ENCODE measurements at places on chromosomes 7 and 10.

GRCh38 chr7:44602576-44602910 lies 3.9 kb upstream of the OGDH start:
- no peak for DNase-seq

DNA sequence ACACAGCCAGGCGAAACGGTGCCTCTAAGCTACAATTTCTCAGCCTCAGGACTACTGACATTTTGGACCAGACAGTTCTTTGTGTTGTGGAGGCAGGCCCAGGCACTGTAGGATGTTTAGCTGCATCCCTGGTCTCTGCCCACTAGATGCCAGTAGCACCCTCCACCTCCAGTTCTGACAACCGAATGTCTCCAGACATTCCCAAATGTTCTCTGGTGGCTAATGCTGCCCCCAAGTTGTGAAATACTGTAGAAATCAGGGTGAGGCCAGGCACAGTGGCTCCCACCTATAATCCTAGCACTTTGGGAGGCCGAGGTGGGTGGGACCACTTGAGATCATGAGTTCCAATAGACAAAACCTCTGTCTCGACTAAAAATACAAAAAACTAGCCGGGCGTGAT lies 18.2 kb downstream of the HNRNPF start:
- DNase-seq, result no peak

DNA sequence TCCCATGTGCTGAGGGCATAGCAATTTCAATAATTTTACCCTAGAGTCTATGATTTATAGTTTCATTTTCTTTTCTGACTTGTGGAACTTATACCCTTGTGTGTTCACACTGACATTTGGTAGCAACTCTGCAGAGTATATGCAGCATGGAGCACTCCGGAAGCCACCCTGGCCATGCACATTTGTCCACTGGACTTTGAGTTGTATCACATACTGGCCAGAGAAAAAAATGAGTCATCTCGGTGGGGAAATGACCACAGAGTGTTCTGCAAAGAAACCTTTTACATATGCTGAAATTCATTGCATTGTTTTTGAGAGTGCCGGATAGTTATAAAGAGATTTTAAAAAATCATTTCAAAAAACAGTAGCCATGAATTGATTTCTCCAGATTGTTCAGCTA lies 164.8 kb upstream of the COBL start:
- no peak for DNase-seq

DNA sequence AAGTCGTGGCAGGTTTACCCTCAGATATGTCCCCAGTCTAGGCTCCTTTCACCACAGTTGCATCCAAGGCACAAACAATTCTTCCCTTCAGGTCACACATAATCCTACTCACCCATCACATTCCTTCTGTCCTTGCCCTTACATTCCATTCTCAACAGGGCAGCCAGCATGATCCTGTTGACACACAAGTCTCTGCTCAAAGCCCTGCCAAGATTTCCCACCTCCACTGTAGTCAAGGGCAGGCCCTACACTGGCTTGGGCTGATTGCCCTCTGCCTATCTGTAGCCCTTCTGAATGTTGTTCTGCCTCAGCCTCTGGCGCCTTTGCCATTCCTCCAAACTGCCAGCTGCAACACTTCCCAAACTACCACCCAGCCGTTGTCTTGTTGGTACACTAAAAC lies 187.9 kb upstream of the AKR1E2 start:
- no peak for DNase-seq

GRCh38 chr7:37915438-37915837 lies 1.2 kb downstream of the SFRP4 start:
- no peak for DNase-seq

- DNase-seq, result no peak
These were observed 138.9 kb upstream of the BMPER start for GRCh38 chr7:33766405-33766804.

DNA sequence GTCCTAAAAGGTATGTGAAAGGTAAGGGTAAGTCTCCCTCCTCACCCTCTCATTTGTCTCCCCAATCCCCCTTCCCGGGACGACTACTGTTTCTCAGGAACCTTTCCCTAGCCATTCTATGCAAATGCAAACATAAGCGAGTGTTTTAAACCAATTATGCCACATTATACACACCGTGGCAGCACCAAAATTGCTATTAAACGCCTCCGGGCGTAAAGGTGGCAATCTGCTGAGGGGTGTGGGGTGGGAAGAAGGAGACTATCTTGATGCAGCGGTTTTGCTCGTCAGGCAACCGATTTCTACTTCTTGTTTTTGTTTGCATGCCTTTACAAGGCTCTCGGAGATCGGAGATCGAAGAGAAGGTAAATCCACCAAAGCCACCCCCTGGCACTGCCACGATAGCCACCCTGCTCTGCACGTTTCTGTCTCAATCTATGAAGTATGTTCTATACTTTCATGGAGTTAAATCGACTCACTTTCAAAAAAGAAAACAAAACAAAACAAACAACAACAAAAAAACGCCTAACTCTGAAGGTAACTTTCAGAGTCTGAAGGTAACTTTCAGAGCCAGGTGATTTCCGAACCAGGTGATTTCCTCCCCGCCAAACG lies 46.0 kb upstream of the CDK1 start:
- DNase-seq, result no peak

- peak; percentile 79 for DNase-seq
These were observed 71.2 kb upstream of the EFCAB10 start for GRCh38 chr7:105652359-105652993.

- no peak for DNase-seq
These were observed 294.4 kb downstream of the BICC1 start for GRCh38 chr10:58806970-58807628.

DNA sequence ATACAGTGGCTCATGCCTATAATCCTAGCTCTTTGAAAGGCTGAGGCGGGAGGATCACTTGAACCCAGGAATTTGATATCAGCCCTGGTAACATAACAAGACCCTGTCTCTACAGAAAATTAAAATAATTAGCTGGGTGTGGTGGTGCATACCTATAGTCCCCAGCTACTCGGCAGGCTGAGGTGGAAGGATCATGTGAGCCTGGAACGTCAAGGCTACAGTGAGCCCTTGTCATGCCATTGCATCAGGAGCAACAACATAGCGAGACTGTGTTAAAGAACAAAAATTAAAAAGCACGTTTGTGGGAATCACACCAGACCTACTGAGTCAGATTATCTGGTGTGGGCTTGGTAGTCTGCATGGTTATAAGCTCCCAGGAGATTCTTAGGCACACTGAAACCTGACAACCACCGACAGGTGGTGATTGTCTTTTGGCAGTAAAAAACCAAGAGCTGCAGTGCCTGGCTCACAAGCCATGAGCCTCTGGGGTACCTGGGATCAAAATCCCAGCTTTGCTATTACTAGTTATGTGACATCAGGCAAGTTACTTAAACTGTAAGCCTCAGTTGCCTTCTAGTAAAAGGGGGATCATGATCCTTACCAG lies 146.9 kb downstream of the SND1 start:
- no peak for DNase-seq

DNA sequence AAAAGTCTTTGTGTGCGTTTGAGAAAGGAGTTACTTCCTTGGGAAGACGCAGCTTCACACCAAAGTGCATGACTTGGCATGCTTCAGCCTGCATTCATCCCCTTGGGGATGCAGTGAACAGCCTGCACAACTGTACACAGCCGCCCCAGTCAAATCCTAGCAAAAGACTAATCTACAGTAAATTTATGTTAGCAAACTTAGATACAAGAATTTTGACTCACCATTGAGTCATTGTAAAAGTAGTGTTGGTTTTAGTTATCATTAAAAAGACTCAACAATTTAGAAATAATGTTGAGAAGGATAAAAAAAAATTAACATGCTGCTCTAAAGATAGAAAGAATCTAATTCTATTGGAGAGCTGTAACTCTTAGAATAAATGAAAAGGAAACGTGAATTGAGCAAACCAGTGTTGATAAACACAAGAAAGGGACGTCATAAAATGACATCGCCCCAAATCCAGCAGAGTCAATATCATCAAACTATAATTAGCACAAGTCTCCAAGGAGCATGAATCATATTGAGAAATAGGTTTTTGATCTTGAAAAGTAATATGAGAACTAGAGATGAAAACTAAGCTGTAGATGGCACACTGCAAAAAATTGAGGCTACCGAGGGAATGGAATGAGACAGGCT lies 11.9 kb upstream of the OPTN start:
- no peak for DNase-seq

DNA sequence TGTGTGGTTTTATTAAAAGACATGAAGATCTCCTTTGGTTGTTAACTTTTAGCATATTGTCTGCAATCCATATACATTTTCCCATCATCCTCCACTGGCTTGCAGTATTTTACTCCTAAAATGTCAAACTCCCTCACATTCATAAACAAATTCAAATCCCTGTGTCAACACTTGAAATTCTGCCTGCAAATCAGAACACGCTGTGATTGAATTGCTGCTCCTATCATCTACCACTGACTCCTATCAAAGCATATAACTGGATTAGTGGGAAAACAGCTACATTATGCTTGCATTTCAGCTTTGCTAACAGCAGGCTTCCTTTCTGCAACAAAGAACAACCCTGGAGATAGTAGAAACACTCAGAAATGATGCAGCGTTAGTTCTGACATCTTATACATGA lies 281.8 kb upstream of the HGF start:
- DNase-seq, result no peak

DNA sequence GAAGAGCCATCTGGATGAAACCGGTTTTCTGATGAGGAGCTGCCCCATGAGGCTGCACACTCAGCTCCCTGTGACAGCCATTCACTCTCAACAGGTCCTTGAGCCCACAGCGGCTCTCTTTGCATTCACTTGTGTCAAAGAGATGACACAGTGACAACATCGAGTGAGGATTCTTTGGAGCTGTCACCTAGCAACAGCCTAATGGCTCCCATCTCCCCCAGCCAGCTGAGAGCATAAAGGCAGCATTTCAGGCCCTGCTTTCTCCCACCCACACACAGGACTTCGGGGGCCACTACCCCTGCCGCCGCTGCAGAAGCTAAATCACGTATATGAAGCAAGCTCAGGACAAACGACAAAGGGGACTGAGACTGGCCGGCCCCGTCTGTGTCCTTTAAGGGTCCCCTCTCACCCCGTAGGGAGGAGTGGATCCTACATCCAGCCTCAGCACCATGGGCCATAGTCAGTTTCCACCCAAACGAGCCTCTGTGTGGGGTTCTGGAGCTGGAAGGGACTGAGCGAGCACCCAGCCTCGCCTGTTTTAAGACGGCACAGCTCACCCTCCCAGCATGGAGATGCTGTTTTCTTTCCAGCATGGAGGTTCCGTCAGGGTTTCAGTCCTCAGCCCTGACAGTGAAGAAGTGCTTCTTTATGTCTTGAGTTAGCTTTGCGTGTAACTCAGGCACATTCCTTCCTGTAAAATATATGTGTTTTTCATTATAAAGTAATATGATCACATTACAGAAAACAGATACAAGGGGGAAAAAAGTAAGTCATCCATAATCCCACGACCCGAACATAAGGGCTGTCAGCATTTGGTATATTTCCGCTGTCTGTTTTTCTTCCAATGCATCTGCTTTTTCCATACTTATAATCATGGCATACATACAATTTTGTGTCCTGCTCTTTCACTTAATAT lies 4.9 kb downstream of the CPA4 start:
- no peak for DNase-seq

DNA sequence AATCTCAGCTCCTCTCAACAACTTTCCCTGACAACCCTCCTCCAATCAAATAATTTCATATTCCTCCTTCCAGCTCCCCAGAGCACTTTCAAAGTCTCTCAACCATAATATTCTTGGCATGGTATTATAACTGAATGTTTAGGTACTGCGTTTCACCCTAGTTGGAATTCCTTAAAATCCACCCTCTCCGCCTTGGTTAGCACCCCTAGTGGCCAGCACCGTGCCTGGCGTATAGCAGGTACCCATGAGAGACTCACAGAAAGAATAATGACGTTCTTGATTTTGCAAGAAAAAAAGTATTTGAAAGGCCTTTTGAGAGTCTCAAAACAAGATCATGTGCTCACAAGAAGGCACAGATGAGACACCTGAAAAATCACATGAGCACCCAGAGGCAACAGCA lies 50.9 kb downstream of the GLI3 start:
- DNase-seq, result no peak

GRCh38 chr7:94511718-94512117 lies 2.1 kb downstream of the CASD1 start:
- no peak for DNase-seq

DNA sequence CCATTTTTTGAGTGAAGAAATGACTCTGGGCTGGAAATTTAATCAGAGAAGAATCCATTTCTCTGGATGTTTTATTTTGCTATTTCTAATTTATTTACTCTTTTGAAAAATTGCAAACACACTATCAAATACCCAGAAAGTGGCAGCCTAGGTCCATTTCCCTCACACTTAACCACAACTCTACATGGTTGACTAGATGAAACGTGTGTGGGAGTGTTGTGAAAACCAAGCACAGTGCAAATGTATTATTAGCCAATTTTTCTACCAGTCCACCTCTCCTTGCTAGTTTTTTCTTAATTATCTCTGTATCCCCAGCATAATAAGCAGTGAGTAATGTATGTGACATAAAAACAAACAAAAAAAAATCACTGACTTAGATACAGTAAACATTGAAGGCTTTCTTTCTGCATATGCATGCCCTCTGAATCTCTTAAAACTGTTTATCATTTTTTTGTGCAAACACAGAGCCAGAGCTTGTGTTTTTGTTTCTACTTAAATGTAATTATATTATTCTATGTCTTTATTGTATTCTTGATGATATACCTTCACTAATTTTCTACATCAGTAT lies 30.9 kb downstream of the SCIN start:
- DNase-seq, result no peak

DNA sequence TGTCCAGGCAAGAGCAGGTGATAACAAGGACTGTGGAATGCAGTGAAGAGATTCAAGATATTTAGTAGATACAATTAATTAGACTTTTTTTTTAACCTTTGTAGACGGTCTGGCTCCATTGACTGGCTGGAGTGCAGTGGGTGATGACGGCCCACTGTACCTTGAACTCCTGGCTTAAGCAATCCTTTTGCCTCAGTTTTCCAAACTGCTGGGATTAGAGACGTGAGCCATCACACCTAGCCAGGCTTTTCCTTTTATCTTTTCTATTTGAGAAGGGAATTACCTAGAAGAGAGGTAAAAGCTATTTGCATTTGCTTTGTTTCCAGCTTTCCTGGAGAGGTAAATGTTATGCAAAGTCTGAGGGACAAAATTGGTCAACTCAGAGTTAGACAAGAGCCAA lies 213.0 kb upstream of the MAGI2 start:
- no peak for DNase-seq

DNA sequence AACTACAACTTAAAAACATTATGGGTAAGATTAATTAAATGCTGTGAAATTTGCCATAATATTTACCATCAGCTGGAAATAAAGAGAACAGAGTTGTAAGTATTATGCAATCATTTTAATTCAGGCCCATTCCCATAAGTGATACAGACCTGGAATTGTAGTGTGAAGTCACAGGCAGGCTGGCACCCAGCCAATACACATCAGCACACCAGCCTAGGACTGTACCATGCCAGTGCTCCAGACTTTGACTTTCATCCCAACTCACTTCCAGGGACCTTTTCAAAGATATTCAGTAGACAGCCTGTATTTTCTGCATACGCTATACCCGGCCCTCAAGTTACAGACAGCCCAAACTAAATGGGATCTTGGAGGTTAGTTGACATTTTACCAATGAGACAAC lies 143.3 kb downstream of the TES start:
- no peak for DNase-seq
